ENCODE measurements at places on chromosomes 3 and 15.

DNA sequence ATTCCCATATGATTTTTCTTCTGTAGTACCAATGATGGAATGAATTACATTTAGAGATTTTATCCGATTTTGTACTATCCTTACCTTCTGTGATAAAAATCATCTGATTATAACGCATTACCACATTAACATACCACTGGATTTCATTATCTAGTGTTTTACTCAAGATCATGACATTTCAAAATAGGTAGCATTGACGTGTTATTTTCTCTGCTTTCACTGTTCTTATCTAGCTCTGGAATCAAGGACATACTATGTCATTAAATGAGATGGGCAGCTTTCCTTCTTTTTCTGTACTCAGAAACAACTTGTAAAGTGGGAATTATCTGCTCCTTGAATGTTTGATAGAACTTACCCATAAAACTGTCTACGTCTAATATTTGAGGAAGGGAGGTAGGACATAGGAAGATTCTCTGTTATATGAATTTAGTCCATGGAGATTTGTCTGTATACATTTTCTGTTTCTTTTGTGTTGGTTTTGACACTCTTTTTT lies 183.7 kb upstream of the NR2E3 start:
- DNase-seq: no peak

GRCh38 chr3:2023959-2024358 lies 74.7 kb upstream of the CNTN4 start:
- DNase-seq: no peak

GRCh38 chr15:98174286-98174685 lies 213.8 kb downstream of the ARRDC4 start:
- DNase-seq: no peak

DNA sequence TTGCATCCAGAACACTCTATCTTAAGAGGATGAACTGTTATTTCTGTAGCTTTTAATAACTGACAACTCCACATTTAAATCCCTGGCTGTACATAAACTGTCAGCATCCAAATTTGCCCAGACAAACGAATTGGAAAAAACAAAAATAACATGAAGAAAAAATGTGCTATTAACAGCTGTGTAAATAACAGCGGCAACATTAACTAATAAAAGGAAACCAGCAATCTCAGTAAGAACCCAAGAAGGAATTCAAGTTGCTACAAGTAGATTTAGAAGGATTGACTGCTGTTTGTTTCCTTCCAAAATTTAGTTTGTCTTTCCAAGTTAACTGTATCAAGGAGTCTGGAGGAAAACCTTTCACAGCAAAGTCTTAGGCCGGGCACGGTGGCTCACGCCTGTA lies 550.6 kb upstream of the MDFIC2 start:
- no peak for DNase-seq

DNA sequence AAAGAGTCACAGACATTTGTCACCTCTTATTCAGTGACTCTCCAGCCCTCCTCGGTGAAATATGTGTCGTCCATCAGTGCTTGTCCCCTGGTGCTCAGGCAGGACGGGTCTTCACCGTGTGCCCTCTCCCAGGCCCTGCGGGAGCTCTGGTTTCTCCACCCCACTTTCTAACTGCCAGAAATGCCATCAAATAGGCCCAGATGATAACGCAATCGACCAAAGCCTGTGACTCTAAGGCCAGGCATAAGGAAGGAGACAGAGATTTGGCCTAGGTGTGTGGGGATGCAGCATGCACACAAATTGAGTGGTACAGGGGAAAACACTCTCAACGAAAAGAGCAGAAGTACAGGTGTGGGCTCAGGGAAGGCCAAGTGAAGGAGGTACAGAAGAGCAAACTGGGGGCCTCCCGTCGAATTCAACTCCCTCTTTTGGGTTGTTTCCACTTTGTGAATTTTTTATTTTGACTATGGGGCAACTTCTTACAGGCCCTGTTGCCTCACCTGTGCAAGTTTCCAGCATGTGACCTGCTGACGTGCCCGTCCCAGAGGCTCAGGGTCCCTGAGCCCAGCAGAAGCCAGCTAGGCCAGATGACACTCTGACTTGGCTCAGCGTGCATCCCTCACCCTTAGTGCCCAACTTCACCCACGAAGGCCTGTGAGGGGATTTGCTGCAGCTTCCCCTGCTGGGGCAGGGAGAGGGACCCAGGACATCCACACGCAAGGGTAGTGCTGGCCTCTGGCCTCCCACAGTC lies 4.7 kb downstream of the NUP210 start:
- DNase-seq: no peak

DNA sequence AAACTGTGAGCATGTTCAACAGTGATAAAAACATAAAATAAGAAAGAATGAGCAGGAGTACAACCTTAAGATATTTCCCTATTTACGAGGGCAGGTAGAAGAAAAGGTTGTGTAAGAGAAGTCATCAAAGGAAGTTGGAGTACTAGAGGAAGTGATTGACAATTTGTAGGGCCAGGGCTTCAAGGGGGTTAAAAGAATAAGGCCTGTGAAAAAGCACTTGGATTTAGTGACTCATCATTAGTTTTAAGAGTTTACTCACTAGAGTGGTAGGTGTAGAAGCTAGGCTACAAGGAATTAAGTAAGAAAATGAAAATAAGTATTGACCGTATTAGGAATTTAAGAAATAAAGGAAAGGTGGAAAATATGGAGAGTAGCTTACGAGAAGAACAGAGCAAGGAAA lies 23.6 kb downstream of the KCNMB3 start:
- no peak for DNase-seq

GRCh38 chr15:76347482-76348055 lies 11.0 kb downstream of the ISL2 start:
- no peak for DNase-seq

DNA sequence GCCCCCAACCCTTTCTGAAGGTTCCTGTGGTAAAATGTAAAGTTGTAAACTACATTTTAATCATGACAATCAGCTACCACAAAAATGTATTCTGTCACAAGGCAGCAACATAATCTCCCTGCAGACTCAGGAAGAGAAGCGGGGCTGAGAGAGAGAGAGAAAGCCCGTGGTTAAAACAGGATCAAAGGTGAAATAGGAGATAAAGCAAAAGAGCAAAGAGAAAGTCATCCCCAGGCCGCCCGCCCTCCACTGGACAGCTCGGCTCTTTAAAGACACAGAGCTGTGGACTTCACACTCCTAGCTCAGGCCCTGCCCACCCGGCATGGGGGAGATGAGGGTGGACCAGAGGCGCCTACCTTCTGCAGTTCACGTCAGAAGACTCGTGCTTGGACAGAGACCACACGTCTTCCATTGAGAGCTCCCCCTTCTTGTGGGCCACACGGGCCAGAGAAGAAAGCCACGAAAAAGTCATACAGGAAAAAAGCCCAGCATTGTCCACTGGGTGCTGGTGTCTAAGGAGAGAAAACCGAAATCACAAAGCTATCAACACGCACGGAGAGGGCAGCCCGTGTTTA lies 29.4 kb downstream of the ABCC5 start:
- peak; percentile 49 for DNase-seq

DNA sequence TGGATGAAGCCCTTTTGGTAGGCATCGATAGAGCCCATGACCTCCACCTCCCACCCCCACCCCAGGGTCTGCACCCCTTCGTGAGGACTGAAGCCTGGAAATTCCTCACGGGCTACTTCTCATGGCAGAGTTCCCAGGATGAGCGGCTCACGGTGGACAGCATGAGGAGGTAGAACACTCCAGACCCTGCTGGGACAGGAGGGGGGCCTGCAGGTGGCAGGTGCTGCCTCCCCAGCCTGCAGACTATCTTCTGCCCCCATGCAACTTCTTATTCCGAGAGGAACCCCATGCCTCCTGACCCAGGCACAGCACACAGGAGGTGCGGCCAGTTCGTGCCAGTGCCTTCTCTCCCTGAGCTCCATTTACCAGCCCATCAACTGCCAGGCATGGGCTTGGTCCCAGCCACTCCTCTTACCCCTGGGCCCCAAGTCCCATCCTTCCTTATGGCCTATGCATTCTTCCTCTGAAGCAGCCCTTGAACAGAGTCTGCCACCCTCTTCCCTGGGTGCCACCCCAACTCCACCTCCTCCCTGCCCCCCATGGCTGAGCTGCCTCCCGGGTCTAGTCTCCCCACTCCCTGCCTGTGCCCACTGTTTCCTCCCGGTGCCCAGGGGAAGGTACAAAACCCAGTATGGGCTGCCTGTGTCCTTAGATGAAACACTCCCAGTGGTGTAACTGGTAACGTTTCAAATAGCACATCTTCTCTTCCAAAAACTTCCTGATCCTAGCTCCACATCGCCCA lies 8.4 kb downstream of the TBC1D21 start:
- no peak for DNase-seq

DNA sequence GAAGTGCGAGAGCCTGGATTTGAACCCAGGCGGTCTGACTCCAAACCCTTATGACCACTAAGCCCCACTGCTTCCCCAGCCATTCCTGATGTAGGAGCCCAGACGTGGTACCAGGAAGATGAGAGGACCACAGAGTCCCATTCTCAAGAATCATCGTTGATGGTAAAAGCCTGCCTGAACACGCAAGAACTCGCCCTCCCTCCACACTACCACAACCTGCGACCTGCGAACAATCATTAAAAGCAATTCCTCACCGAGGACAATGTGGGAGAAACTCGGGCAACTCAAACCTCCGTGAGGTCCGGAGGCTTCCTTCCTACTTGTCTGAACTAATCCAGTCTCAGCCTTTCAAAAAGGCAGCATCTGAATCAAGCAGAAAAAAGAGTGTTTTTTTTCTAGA lies 10.3 kb downstream of the MAGI1 start:
- no peak for DNase-seq

DNA sequence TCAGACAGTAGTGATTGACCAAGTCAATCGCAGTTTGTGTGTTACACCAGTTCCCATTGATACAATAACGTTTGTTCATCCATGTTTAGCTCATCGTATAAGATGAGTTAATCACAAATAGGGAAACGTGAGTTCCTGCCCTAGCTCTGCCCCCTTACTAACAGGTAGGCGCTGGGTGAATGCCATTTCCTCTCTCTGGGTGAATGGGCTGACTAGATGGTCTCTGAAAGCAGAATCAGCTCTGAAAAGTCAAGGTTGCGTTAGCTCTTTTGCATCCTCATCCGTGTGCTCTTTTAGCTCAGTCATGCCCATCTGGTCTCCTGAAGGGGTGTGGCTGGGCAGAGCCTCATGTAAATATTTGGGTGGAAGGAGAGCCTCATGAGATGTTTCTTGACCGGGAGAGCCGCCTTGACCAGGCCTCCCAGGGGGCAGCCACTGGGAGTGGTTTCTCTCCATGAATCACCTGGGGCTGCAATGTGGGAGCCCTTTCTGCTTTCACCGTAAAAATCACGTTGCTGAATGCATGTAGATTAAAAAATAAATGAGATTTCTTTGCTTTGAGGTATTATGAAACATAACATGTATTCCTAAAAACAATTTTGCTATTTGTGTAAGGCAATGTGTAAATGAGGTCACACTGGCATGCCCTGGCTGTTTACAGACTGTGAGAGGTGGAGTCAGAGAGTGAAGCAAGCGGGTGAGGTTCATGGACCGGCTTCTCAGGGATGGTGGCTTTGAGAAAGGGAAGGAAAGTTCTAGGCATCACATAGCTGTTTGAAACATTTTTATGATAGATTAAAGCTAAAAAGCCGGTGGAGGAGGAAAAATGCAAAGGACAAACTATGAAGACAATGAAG lies 108.4 kb upstream of the RASGRP1 start:
- no peak for DNase-seq

DNA sequence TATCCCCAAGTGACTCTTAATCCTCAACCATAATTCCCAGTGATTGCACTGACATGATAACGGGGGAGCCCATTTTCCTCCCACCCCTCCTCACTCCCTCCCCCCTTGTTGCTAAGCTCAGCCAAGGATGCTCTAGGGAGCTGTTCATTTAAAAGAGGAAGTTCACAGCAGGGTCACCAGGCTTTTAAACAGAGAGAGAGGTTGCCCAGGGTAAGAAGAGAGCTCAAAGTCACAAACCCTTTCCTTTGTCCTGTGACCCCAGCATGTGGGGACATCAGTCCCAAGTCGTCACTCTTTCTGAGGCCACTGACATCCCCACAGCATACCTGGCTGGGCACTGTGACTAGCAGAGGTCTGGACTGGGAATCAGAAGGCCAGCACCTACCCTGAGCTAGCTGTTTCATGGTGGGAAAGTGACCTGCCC lies 144.1 kb downstream of the RORA start:
- no peak for DNase-seq

DNA sequence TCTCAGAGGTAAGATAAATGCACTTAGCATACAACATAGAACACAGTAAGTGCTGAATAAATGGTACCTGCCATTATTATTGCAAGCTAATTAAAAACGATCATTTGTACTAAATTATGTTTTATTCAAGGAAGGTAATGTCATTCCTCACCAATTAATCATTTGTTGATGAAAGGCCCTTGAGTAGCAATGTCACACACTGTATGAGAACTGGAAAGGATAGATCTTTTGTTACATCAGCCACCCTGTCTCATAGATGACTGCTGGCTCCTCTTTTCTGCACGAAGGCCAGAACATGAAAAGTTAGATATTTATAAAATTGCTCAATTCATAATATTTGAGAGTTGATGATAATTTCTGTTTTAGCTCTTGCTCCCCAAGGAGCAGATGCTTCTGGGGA lies 415.4 kb downstream of the RBMS3 start:
- DNase-seq: peak; percentile 8

Data from fibroblast of lung (primary cell).